ENCODE measurements at places on chromosomes 5 and 9.
A peak's percentile ranks its signal among the peaks of the same experiment; 100 is the strongest.

GRCh38 chr9:16543225-16543624, 327.2 kb downstream of the BNC2 start:
- DNase-seq: no peak

DNA sequence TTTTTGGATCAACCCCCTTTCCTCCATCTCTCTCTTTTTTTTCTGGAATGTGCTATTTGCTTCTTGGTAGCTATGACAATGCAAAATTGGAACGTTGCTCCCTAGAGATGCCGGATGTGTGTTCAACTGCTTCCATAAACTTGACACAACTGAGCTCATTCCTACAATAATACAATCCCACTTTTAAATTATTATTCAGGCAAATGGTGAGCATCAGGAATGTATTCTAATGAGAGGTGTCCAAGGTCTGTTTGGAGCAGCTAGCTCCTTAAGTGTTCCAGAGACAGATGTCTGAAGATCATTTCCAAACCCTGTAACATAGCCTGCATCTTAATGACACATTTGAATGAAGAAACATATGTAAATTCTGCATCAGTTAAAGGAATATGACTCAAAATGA, 518.4 kb downstream of the TAF11L14 start:
- no peak for DNase-seq

DNA sequence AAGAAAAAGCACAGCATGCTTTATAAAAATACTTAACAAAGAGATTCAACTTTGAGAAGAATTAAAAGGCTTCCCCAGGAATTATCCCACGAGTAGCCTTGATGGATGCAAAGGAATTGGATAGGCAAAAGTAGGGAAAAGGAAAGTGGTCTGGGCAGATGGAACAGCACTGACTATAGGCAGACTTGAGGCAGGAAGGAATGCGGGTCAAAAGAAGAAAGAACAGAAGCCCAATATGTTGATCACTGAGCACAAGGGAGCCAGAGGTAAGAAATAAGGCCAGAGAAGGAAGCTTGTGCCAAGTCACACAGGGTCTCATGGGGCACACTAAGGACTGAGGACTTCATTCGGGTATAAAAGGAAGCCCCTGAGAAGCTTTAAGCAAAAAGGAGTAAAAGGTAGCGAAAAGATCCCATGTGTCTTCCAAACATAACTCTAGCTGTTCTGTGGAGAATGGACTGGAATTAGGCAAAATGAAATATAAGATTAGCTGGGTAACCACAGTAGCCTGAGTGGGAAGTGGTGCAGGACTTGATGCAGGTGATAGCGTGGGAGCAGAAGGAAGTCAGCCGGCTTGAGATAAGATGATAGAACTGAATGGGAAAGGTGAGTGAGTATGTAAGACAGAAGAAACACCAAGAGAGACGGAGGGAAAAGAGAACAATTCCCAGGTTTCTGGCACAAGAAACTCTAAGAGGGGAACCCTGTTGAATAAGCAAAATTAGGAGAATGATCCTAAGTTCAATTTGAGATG, 106.6 kb downstream of the DENND1A start:
- DNase-seq: no peak

GRCh38 chr5:150562832-150563231, 54.9 kb downstream of the NDST1 start:
- no peak for DNase-seq

DNA sequence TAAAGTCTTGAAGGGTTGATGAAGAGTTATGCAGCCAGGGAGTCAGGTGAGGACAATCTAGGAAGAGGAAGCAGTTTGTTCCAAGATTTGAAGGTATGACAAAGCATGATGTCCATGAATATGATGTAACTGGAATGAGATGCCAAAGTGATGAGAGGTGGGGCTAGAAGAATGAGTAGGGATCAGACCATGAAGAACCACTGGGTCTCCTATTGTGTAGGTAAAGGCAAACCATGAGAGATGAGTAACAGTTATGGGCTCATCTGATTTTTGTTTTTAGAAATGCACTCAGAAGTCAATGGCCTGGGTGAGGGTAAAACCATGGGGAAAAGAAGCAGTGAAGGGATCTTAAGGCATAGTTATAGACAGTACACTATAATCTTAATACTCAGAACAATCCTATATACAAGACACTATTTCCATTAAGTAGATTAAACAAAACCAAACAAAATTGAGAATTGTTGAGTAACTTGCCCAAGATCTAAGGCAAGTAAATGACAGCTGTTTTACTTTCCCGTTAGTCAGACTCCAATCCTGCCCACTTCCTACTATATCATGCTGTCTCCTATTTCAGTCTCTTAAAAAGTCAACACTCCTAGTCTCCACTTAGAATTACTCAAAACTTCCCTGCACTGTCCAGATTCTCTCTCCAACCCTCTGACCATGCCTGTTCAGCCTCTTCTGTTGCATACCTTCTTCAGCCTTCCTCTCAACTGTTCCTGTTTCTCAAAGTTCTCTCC, 393.8 kb upstream of the MEF2C start:
- DNase-seq: no peak

DNA sequence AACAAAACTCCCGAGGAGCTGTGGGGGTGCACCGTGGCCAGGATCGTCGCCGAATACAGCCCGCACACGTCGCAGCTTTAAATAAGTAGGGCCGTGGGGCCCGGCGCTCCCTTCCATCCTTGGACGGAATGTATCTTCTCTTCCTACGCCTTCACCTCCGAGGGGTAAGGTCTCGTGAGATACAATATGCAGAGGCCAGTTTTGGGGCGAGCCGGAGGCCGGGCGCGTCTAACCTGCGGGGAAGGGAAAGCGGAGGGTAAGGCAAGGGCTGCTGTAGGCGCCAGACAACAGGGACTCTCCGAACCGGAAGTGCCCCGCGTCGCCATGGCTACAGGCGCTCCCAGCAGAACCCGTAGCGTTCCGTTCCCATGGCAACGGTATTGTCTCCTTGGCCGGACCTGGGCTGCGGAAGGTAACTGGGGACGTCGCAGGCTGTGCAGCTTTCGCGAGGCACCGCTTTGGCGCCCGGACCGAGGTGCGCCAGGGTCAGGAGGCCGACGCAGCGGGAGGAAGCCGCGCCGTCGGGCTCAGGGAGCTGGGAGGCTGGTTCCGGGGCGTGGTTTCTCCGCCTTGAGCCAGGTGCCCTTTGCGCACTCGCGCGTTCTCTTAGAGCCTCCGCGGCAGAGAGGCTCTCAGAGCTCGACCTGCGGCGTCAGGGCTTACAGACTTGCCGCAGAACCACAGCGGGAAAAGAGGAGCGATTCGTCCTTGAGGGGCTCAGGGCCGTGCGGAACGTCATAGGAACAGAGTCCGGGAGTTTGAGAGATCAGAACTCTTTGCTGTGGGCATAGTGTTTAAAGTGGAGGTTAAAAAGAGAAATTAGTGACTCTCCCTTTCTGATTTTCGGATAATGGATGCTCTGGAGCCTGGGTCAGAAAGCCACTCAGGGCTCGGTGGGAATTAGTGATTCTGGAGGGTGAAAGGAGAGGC, at the start of gene TTC23L:
TSS of gene TTC23L (plus strand) at position 380 of the 930 bp plus-strand sequence. CDS start 1,508 bp downstream, outside the sequence.
- peak; percentile 73 for DNase-seq

DNA sequence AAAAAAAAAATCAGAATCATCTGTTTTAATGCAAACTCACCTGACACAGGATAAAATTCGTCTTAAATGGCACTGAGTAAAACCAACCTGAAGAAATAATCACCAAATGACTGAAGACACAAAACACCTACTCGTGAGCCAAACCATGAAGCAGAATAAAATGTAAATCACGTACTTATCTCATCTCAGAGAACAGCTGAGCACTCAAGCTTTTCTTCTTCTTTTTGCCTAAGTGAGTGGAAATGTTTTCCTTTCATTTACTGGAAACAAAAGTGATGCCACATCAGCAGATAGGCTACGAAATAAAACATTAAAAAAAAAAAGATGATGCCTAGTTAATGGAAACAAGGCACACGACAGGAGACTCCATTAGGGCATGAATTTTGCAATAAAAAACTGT, 36.4 kb downstream of the ATPSCKMT start:
- DNase-seq: no peak

DNA sequence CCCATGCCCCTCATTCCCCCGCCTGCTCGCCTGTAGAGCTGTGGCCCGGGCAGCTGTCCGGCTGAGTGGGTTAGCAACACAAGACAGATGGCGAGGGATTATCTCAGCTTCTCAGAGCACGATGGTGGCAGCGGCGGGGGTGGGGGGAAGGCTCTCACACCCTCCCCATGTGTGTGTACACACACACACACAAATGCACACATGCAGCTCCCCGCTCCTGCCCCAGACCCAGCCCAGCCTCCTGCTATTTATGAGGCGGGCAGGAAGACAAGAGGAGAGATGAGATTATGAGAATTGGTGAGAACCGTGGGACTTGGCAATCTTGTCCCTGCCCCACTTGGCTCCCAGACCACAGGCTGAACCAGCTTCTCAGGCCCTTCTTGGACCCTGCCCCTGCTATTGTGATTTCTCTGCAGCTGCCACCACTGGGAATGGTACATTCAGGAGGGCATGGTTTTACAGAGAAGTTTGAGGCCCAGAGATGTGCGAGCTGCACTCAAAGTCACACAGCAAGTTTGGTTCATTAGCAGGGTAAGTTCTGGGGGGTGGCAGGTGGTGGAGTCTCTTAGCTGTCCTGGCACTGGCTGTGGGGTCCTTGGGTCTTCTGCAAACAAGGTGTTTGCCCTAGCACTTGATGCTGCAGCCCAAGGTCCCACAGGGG, 51.0 kb upstream of the PSD2 start:
- DNase-seq: no peak

GRCh38 chr5:170390472-170390871, 1.3 kb upstream of the KCNMB1 start:
- no peak for DNase-seq
